ENCODE measurements at places on chromosomes 11 and 22. TPM values are rescaled to one million over a fixed set of nuclear protein-coding genes. Genes with fewer than 3 reads are reported as not detected.
A peak's percentile ranks its signal among the peaks of the same experiment; 100 is the strongest.

- no peak overlapping the region for H3K27ac ChIP-seq
- no peaks in the 10 kb centered on the region for H3K4me1 ChIP-seq
- no peak for DNase-seq
- peaks cover 14% of the 10 kb centered on the region for H3K36me3 ChIP-seq
- no peak overlapping the region for H3K4me3 ChIP-seq
Measured at GRCh38 chr22:21926728-21927127, 25.9 kb downstream of the PPM1F start.

DNA sequence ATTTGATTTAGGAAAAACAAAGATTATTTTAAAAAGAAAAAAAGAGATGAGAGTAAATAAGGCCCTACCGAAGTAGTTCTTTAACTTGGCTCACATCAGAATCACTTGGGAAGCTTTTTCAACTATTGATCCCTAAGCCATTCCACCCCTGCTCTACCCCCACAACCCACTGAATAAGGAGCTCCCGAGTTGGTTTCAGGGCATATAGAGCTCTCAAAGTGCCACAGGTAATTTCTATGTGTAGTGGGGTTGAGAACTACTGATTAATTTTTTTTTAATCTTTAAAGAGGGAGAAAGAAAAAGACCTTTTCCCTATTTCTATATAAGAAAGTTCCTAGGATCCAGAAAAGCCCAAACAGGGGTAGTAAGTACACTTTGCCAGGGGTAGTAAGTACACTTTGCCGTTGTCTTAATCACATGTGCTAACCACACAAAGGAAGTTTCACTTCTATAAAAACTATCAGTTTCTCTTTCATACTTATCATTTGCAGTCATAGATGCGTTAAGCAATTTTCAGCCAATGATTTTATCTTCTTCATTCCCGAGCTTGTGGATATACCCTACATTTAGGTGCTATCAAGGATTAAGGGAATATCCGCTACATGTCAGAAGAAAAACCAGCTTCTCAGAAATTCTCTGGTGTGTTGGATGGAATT, 108.4 kb upstream of the ZC3H12C start:
- H3K36me3 ChIP-seq, result no peaks in the 10 kb centered on the region
- no peak overlapping the region for H3K27ac ChIP-seq
- H3K27me3 ChIP-seq, result no peaks in the 10 kb centered on the region
- no peak for DNase-seq

FOLH1 gene
- 1.3 TPM for total RNA-seq

CARD10 gene
- 42.3 TPM for total RNA-seq

- H3K27ac ChIP-seq, result no peak overlapping the region
- H3K4me1 ChIP-seq, result peaks cover 3% of the 10 kb centered on the region
- no peak overlapping the region for H3K4me3 ChIP-seq
- no peaks in the 10 kb centered on the region for H3K27me3 ChIP-seq
- no peaks in the 10 kb centered on the region for H3K36me3 ChIP-seq
- DNase-seq, result peak; percentile 83
Measured at GRCh38 chr11:2196970-2197770, 25.6 kb upstream of the TH start.

- no peak for DNase-seq
- H3K27me3 ChIP-seq, result no peaks in the 10 kb centered on the region
- H3K4me1 ChIP-seq, result no peaks in the 10 kb centered on the region
- no peak overlapping the region for H3K27ac ChIP-seq
Measured at GRCh38 chr11:6992026-6992425, 28.1 kb downstream of the ZNF214 start.

GRCh38 chr22:21445437-21446127, 21.6 kb upstream of the TMEM191C start:
- H3K4me1 ChIP-seq, result no peaks in the 10 kb centered on the region
- H3K4me3 ChIP-seq, result no peak overlapping the region
- H3K27me3 ChIP-seq, result no peaks in the 10 kb centered on the region
- no peak overlapping the region for H3K27ac ChIP-seq

Data from kidney (tissue), 22 donors.